Eye (tissue), 1 donor: ENCODE measurements at places on chromosomes 16 and 17.

DNA sequence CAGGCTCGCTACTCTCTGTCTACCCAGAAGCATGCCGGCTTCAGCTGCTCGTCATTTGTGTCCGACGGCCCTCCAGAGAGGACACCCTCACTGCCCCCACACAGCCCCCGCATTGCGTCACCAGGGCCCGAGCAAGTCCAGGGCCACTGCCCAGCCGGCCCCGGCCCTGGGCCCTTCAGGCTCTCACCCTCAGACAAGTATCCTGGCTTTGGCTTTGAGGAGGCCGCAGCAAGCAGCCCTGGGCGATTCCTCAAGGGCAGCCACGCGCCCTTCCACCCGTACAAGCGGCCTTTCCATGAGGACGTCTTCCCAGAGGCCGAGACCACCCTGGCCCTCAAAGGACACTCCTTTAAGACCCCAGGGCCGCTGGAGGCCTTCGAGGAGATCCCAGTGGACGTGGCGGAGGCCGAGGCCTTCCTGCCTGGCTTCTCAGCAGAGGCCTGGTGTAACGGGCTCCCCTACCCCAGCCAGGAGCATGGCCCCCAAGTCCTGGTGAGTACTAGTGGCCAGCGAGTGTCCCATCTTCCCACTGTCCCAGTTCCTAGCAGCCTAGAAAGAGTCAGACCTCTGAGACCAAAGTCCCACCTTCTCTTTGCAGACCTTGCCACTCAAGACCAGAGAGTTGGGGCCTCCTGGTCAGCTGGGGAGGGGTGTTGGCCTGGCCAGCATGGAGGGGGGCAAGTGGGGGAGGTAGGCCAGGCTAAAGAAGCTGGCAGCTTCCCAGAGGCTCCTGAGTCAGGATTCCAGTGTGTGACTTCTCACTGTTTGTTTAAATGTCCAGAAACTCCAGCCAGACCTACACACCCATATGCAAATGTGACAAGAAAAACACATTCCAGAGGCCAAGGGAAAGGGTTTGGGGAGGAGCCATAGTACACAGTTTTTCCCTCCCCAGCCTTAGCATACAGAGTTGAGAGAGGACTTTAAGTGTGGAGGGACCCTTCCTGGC lies 18.6 kb downstream of the FOXN1 start:
- DNase-seq = peak; percentile 47

- DNase-seq = no peak
Observed at GRCh38 chr17:13537871-13538643, 63.7 kb downstream of the HS3ST3A1 start.

GRCh38 chr17:41015454-41015853 lies 6.5 kb upstream of the KRTAP3-1 start:
- no peak for DNase-seq

DNA sequence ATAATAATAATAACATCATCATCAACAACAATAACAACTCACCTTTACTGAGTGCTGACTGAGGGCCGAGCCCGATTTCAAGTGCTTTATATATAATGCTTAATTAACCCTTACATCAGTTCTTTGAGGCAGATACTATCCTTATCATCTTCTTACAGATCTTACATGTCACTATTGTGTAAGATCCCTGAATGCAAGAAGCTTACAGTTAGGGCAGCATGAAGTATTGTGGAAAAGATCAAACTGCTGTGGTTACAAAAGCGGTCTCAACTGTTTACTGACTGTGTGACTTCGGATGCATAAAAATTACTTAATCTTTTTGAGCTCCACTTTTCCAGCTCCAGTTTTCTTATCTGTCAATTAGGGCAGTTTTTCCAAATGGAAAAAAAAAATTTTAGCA lies 3.3 kb downstream of the VAT1 start:
- no peak for DNase-seq

DNA sequence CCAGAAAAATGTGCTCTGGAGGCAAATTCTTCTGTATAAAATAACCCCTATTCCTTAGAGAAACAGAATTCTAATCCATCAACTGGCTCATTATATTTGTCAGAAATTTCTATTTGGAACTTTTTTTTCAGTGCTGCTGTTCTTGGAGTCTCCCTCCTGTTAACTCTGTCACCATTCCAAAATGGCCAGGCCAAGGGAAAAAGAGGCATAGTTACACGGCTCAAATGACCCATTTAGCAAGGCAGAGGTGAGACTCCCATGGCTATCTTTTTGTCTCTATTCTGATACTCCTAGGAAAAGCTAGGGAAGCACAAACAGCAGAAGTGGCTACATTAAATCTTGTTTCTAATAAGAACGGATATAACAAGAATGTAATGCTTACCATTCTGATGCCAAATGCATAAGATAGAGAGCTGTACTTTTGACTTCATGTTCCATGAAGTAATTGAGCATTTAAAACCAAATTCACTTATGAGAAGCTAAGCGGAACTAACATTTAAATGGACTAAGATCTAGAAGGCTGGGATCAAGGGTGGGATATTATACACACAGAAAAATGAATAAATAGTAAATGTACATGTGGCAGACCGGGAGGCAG lies 64.4 kb upstream of the CORO6 start:
- no peak for DNase-seq

GRCh38 chr16:52113533-52114183 lies 433.3 kb downstream of the TOX3 start:
- no peak for DNase-seq

- DNase-seq = no peak
Observed at GRCh38 chr16:9885876-9886275, 296.4 kb downstream of the GRIN2A start.

- DNase-seq = peak; percentile 47
Observed at GRCh38 chr16:62190426-62190825, 154.2 kb upstream of the CDH8 start.

GRCh38 chr17:33142705-33143299 lies 150.3 kb downstream of the ASIC2 start:
- peak; percentile 85 for DNase-seq

- no peak for DNase-seq
Observed at GRCh38 chr17:48611681-48612455, 1.1 kb upstream of the HOXB7 start.

DNA sequence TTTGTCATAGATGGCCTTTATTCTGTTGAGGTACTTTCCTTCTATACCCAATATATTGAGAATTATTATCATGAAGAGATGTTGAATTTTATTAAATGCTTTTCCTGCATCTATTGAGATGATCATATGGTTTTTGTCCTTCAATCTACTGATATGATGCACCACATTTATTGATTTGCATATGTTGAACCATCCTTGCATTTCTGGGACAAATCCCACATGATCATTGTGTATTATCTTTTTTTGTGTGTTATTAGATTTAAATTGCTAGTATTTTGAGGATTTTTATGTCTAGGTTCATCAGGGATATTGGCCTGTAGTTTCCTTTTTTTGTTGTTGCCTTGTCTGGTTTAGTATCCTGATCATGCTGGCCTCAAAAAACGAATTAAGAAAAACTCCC lies 124.5 kb upstream of the CES5A start:
- DNase-seq = no peak

- no peak for DNase-seq
Observed at GRCh38 chr16:86858501-86858900, 280.2 kb downstream of the FOXL1 start.

DNA sequence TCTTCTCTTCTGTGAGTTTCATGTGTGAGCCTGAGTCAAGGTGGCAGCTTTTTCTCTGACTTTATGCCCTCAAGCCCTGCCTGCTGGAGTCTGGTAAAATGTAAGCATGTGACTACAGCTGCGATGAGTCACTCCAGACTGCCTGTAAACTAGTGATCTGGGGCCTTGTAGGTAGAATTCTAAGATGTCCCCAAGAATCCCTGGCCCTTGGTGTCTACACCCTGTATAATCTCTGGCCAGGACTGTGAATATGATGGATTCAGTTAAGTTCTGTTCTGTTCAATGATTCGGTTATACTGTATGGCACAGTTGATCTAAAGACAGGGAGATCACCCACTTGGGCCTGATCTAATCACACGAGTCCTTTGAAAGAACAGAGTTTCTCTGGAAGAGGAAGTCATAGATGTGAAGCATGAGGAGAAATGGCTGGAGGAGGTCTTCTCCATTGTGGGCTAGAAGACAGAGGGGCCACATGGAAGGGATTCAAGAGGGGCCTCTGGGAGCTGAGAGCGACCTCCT lies 29.8 kb downstream of the PRSS54 start:
- DNase-seq = no peak

DNA sequence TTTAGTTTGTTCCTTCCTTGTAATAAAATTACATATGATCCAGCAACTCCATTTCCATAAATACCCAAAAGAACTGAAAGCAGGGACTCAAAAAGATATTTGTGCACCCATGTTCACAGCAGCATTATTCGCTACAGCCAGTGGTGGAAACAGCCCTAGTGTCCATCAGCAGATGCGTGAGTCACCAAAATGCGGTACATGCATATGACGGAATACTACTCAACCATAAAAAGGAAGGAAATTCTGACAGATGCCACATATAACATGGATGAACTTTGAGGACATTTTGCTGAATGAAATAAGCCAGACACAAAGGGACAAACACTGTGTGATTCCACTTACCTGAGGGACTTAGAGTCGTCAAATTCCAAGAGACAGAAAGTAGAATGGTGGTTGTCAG lies 9.1 kb upstream of the SLC47A2 start:
- DNase-seq = no peak

- peak; percentile 54 for DNase-seq
Observed at GRCh38 chr17:50468304-50469207, at the start of gene CHAD. Gene CHAD, minus strand, starts transcription at chr17:50468880. Its CDS starts 67 bp downstream, at chr17:50468813.

- no peak for DNase-seq
Observed at GRCh38 chr17:38892620-38893019, 22.8 kb downstream of the LASP1 start.

- DNase-seq = no peak
Observed at GRCh38 chr16:4879049-4879448, 31.8 kb downstream of the UBN1 start.

DNA sequence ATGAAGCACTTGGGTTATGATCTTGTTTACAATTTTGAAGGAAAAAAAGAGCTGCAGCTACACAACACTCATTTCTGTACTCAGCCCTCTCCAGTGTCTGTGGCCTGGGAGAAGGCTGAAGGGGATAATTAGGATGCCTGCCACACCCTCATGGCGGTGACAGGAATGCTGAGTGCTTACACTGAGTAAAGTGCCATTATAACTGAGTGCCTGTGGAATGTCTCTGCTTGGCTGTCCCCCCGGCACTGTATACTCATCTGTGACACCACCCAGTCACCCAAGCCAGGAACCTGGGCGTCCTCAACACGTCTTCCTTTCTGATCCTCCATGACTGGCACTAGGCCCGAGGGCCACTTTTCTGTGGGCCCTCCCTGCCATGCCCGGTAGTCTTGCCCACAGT lies 3.5 kb upstream of the MRPL38 start:
- DNase-seq = no peak

GRCh38 chr16:11909653-11910545 lies 5.9 kb downstream of the GSPT1 start:
- DNase-seq = no peak

DNA sequence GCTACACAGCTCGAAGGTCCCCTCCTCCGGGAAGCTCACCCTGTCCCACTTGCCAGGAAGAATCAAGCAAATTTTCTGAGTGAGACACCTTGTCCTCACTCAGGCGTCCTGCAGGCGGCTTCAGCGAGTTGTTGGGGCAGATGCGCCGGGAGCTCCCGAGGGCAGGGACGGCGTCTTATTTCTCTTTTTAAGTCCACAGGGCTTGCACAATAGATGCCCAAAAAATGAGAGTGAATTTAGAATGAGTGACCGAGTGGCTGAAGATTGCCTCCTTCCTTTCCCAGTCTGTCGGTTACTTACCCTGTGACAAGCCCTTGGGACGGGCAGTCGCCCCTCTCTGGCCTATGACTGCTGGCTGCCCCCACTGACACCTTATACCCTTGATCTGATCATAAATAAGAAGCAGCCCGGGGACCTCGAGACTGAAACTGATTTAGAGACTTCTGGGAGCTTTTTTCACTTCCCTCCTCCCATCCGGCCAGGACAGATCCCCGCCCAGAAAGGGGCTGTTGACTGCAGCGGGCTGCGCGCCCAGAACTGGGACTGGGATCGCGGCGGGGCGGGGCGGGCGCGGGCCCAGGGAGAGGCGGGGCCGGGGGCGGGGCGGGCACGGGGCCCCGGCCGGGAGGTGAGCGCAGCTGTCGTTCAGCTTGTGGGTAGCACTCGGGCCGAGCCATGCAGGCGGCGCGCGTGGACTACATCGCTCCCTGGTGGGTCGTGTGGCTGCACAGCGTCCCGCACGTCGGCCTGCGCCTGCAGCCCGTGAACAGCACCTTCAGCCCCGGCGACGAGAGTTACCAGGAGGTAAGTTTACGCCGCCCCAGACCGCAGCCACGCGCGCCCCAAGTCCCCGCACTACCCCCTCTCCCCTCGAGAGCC lies at the start of gene TTYH2:
TSS of gene TTYH2 (plus strand) at position 659 of the 879 bp plus-strand sequence. CDS start at position 676, 17 bp downstream.
- peak; percentile 92 for DNase-seq

GRCh38 chr17:21113049-21113690 lies 13.6 kb upstream of the DHRS7B start:
- DNase-seq = no peak

DNA sequence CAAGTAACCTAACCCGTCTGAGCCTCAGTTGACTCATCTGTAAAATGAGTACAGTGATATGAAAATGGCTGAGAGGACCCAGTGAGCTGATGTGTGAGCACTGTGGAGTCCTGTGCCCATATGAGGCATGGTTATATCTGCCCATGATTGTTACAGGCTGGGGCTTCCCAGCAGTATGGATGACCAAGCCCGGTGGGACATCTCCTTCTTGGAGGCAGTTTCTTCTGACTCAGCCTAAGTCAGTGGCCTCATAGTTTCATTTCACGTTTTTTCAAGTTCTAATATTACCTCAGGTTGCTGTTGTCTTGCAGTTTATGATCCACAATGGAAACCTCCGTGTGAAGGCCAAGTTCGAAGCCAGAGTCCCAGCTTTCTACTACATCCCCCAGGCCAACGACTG lies 4.8 kb downstream of the ADAP2 start:
- no peak for DNase-seq
